ENCODE measurements at places on chromosomes 6 and 20.

DNA sequence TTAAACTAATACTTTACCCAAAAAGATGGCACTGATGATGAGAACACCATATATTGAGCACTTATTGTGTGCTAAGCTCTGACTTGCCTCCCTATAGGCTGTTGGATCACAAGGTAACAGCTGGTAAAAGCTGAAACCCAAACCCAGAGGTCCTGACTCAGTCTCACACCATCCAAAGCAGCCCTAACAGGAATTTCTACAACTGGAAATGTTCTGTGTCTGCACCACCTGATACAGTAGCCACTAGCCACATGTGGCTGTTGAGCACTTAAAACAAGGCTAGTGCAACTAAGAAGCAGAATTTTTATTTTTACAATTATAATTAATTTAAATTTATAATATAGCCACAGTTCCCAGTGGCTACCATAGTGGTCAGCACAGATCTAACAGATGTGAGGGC, 15.6 kb upstream of the MATN4 start:
- no peak for DNase-seq

- DNase-seq: no peak
Measured at GRCh38 chr6:31356216-31356945, 598 bp downstream of the HLA-B start.

GRCh38 chr6:24672620-24673182, 5.8 kb downstream of the ACOT13 start:
- no peak for DNase-seq

DNA sequence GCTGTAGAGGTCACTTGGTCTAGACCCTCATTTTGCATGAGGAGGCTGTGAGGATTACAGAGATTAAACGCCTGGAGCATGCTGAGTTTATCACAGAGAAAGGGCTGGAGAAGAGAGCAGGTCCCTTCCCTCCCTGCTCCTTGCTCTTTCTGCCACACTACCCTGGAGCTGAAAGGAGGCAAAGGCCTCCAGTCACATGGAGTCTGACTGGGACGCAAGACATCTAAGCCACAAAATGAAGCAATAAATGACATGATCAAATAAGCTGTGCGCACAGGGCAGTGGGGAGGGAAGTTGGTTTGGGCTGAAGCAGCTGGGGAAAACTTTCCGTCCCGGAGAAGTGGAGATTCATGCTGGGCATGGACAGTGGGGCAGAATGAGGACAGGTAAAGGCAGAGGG, 33.3 kb downstream of the ATXN1 start:
- DNase-seq: no peak

DNA sequence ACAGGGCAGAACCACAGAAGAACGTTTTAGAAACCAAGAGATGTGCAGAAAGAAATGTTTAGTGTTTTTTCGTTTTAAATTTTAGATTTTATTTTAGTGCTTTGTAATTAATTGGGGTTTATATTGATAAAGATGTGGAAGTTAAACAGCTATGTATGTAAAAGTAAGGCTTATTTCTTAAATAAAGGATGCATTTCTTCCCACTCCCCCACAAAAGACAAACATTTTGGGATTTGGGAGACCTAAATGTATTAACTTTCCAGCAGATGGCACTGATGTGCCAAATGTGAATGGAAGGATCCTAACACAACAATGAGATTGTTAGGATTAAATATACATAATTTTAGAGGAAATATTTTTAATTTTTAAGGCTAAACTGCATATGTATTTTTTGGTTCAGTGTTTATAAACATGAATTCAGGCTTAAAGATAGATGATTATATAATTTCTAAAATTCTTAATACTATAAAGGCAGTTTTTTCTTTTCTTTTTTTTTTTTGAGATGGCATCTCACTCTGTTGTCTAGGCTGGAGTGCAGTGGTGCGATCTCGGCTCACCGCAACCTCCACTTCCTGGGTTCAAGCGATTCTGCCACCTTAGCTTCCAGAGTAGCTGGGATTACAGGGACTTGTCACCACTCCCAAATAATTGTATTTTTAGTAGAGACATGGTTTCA, 12.0 kb downstream of the PFDN4 start:
- no peak for DNase-seq

DNA sequence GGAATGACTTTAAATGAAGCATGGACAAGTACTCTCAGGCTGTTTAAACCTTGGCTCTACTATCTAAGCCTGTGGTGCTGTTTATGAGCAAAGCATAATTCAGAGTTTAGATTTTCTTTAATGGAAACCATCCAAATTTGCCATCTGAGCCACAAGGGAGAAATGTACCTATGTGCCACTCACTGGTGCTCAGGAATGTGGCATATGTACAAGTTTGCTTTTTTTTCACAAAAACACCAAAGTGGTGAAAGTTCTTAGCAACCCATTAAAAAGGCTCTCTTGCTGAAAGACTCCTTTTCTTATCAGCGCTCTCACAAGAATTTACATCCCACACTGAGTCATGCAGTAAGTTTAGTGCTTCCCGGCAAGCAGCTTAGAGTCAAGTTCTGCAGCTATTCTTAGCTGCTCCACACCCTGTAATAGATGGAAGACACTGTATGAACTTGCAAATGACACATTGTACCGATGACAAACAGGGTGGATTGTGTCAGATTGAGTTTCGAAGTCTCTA, 57.3 kb upstream of the MLIP start:
- no peak for DNase-seq

DNA sequence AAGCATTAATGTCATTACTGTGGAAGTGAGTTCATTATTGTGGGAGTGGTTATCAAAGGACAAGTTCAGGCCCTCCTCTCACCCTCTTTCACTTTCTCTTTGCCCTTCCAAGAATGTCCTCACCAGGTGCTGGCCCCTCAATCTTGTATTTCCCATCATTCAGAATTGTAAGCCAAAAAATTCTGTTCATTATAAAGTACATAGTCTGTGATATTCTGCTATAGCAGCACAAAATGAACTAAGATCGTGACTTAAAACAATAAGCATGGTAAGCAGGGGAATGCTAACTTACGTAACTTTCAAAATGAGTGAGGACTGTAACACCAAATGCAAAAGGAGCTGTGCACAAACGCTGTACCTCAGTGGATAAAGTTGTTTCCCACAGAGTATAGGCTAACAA, 515.7 kb upstream of the BTBD3 start:
- DNase-seq: no peak

GRCh38 chr6:134436950-134437349, 119.0 kb upstream of the SGK1 start:
- no peak for DNase-seq

Measured in lower leg skin (tissue), 4 donors.